Activated naive CD8-positive, alpha-beta T cell treated with anti-CD3 and anti-CD28 coated beads, Interleukin-2, amount 10 ng/mL, durations not matched to agents 7 days and 5 days (primary cell): ENCODE measurements at places on chromosomes 11 and 22.
A peak's percentile ranks its signal among the peaks of the same experiment; 100 is the strongest.

DNA sequence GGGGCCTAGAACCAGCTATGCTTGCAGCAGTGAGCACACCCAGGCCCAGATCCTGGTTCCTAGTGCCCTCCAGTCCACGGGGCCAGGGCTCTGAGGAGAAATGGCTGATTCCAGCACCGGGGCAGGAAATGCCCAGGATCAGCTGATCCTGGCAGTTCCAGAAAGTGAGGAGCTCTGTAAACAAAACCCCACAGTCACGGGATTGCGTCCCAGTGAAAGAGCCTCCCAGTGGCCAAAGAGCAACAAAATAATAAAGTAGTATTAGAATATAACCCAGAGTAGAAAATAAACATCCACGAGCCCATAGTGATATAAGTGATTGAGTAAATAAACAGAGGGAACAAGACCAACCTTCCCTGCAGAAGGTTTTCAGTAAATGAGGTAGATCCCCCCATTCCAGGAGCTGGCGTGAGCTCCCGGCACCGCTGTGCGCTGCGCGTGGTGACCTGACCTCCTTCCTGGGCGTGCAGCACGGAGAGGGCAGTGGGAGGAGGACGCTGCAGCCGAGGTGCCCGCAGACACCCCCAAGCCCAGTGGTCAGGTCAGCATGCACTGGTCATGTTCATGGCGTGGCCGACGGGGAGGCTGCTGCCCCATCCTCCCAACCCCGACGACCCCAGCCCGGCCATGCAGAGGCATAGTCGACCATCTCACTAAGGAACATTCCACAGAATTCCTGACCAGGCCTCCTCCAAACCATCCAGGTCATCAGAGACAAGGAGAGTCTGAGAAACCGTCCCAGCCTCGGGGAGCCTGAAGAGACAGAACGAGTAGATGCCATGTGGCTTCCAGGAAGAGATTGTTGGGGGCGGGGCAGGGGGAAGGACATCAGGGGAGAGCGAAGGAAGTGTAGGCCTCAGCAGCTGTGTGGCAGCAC lies 19.8 kb downstream of the PTDSS2 start:
- H3K4me3 ChIP-seq, result no peak overlapping the region
- H3K36me3 ChIP-seq, result peaks cover 1% of the 10 kb centered on the region
- H3K27ac ChIP-seq, result no peak overlapping the region
- H3K4me1 ChIP-seq, result peaks cover 1% of the 10 kb centered on the region

- H3K4me1 ChIP-seq, result no peaks in the 10 kb centered on the region
- no peaks in the 10 kb centered on the region for H3K27me3 ChIP-seq
Measured at GRCh38 chr11:1011320-1011698, 25.2 kb downstream of the MUC6 start.

GRCh38 chr22:39276440-39277141 lies 31.8 kb upstream of the PDGFB start:
- no peak overlapping the region for H3K4me3 ChIP-seq
- no peaks in the 10 kb centered on the region for H3K4me1 ChIP-seq
- no peaks in the 10 kb centered on the region for H3K36me3 ChIP-seq
- no peak overlapping the region for H3K27ac ChIP-seq
- peaks cover 12% of the 10 kb centered on the region for H3K27me3 ChIP-seq

GRCh38 chr22:42934338-42934737 lies 77.3 kb upstream of the ARFGAP3 start:
- H3K27me3 ChIP-seq, result no peaks in the 10 kb centered on the region
- H3K4me3 ChIP-seq, result no peak overlapping the region
- peaks cover 3% of the 10 kb centered on the region for H3K36me3 ChIP-seq
- DNase-seq, result no peak
- H3K27ac ChIP-seq, result peak overlapping the region; percentile 43
- H3K4me1 ChIP-seq, result peaks cover 42% of the 10 kb centered on the region

DNA sequence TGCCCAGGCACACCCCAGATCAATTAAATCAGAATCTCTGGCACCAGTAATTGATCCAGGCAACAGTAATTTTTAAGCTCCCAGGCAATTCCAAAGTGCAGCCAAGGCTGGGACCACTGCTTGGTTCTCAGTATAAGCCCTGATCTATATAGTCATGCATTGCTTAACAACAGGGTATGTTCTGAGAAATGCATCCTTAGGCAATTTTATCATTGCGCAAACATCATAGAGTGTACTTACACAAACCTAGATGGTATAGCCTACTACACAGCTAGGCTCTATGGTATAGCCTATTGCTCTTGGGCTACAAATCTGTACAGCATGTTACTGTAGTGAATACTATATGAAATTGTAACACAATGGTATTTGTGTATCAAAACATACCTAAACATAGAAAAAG lies 651 bp upstream of the C11orf42 start:
- H3K4me3 ChIP-seq, result no peak overlapping the region
- no peaks in the 10 kb centered on the region for H3K27me3 ChIP-seq
- H3K36me3 ChIP-seq, result peaks cover 23% of the 10 kb centered on the region
- H3K4me1 ChIP-seq, result peaks cover 36% of the 10 kb centered on the region
- H3K27ac ChIP-seq, result no peak overlapping the region

DNA sequence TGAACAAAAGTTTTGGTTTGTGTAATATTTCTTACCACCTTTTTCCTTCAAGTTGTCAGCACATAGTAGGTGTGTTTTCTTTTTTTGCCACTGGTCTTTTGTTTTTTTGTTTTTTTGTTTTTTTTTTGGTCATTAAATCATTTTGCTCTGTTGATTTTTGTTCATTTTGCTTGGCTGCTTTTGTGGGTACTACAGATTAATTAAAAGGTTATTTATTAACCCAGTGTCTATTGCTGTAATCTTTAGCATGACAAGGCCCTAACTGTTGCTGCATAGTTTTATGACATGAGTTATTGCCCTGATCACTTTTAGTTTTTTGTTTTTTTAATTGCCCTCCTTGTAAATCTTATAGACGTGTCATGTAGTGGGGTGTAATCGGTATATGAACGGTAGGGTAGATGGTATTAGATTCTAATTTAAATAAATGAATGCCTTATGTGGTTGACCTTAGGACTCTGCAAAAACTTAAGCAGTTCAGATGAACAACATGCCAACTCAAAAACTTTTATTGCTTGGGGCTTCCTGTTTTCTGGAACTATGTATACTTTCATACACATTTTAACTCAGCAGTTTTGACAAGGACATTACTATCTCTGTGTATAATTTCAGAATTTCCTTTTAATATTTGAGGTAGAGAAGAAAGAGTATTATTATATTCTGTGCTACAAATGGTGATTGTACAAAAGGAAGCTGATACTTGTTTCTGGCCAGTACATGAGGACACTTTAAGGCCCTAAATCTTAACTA lies 7.9 kb downstream of the EWSR1 start:
- DNase-seq, result no peak
- H3K4me3 ChIP-seq, result no peak overlapping the region
- H3K4me1 ChIP-seq, result peaks cover 34% of the 10 kb centered on the region
- peaks cover 53% of the 10 kb centered on the region for H3K36me3 ChIP-seq
- H3K27me3 ChIP-seq, result no peaks in the 10 kb centered on the region
- H3K27ac ChIP-seq, result no peak overlapping the region
